ENCODE measurements at places on chromosomes 1 and 21.

- no peak for DNase-seq
Observed at GRCh38 chr1:167068761-167069160, 21.4 kb downstream of the GPA33 start.

DNA sequence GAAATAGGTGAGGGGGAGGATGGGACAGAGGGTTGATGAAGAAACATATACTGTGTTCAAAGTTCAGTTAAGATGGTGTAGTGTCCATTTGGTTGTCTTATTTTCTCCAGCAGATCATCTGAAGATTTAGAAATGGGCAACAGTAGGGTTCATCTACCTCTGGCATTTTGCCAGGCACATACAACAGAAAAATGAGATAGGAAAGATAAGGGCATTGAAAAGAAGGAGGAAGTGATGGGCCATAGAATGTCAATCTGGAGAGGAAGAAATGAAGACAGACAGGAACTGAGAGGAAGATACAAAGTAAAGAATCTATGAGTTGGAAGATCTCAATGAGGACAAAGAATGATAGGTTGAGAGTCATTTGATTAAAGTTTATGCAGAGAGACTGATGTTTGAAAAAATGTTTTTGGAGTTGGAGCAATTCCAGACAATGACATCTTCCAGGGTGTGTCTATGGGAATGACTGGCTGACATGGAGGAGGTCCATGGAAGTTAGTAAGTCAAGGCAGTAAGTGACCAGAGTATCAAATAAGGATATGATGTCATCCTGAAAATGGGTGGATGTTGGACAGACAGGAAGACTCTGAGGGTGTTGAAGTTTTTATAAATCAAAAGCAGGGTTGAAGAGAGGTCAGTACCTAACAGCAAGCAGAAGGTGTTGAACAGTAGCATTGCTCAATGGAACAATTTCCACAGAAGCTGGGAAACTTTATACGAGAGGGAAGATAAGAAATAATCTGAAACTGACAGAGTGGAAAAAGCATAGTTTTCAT lies 18.7 kb upstream of the CD55 start:
- no peak for DNase-seq

GRCh38 chr1:56566061-56566744 lies 13.2 kb downstream of the PLPP3 start:
- DNase-seq = no peak

- peak; percentile 84 for DNase-seq
Observed at GRCh38 chr1:176241385-176242015, 34.4 kb upstream of the COP1 start.

DNA sequence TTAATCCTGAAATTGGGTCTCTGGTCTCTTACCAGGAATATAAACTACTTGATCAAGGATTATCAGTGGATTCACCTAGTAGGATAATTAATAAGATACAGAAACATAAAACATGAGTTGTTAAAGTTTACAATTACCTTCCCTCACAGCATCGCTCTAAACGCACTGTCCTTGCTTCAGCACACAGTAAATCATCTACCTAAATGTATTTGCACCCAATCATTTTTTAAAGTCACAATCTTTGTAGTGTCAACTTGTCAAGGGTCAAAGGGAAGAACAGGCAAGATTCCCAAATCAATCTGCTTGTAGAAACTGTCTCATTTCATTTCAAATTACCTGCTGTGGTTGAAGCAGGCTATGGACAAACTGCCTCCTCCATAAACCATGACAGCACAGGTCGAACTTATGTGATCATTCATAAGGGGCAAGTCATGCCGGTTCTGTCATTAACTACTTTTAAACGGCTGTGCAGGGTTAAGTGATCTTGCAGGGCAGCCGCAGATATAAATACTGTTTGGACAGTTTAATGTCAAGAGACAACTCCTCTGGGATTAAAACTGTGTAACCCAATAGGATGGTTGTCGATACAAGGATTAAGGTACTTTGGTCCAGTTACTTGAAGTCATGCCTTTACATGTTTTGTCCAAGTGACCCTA lies 93.6 kb downstream of the ZNF281 start:
- no peak for DNase-seq

DNA sequence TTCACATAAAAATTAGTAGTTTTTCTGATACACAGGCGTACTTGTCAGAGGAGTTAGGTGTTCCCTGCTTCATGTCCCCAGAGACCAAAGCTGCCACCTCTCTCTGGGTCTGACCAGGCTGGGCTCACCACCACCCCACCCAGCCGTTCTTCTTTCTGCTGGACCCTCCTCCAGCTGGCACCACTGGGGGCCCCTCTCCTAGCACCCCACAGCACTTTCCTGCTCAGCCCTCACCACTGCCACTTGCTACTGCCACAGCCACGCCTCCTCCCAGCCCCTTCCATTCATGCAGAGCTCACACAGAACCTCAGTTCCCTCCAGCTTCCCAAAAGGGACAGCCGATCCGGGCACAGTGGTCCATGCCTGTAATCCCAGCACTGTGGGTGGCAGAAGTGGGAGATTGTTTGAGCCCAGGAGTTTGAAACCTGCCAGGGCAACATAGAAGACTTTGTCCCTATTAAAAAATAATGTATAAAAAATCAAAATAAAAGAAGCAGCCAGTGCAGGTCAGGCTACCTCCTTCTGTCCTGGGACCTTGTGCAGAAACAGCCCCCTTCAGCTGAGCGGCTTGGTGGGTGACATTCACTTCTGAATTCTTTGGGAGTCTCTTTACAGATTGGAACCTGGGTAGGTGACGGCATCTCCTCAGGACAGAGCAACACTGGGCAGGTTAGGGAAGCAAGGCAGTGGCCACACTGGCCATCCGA lies 208.3 kb downstream of the TOMM20 start:
- no peak for DNase-seq

DNA sequence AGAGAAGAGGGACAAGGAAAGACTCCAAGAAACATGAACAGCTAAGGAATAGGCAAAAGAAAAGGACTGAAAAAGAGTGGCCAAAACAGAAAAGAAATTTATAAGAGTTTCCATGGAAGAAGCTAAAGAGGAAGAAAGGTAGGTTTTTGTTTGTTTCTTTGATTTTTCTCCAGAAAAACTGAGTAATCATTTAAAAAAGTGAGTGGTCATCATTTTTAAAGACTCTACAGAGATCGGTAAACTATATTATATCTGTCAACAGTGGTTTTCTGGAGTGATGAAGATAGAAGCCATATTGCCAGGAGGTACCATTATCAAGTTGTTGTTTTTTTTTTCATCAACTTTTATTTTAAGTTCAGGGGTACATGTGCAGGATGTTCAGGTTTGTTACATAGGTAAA lies 202.4 kb downstream of the DNAH14 start:
- DNase-seq = no peak

DNA sequence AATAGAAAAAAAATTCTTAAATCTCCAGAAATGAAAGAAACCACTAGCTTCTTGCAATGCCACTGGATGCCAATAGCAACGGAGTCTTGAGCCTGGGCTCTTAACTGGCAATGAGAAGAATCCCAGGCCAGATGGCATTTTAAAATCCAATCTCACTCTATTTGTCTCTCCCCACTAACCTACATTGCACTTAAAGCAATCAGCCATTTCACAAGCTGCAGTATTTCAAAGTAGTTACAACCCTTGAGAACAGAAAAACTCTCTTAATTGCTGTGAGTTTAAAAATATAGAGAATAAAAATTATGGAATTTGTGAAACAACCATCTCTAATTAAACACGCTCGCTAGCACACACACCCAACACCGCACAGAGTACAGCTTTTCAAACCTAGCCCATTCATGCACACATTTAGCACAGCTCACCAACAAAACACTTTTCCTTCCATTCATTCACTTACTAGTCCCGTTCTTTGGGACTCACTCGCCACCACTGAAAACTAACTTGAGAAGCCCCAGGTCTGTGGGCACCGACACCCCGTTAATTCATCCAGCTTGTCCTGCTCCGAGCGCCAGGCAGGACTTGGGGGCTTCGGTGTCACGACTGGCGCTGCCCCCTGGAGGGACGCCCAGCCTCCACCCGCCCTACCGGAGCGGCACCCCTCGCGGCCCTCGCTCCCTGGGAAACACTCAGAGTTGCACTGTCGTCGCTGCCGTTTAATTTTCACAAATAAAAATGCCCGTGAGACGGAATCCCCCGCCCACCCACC lies 1.0 kb downstream of the DDAH1 start:
- DNase-seq = no peak

- peak; percentile 76 for DNase-seq
Observed at GRCh38 chr1:78650114-78650660, 556 bp downstream of the IFI44 start.

GRCh38 chr21:37119421-37120218 lies 46.6 kb downstream of the TTC3 start:
- no peak for DNase-seq

DNA sequence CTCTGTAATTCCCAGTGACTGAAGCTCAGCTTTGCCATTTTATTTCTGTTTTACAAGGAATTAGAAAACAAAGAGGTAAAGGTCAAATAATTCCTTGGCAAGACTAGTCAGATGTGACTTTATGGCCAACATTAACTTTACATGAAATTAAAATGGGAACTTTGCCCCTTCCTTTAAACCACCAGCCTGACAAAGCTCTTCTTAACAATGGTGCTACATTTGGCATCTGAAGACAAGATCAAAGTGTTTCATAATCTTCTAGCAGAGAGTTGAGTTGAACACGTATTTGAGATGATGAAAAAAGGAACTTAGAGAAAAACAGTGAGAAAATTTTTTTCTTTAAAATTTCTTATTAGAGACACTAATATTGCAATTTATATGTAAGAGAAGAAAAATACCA lies 193.8 kb downstream of the AK5 start:
- DNase-seq = peak; percentile 35

- no peak for DNase-seq
Observed at GRCh38 chr21:27734146-27734545, 767.3 kb upstream of the ADAMTS5 start.

GRCh38 chr1:36582066-36582755 lies 99.5 kb upstream of the CSF3R start:
- no peak for DNase-seq

DNA sequence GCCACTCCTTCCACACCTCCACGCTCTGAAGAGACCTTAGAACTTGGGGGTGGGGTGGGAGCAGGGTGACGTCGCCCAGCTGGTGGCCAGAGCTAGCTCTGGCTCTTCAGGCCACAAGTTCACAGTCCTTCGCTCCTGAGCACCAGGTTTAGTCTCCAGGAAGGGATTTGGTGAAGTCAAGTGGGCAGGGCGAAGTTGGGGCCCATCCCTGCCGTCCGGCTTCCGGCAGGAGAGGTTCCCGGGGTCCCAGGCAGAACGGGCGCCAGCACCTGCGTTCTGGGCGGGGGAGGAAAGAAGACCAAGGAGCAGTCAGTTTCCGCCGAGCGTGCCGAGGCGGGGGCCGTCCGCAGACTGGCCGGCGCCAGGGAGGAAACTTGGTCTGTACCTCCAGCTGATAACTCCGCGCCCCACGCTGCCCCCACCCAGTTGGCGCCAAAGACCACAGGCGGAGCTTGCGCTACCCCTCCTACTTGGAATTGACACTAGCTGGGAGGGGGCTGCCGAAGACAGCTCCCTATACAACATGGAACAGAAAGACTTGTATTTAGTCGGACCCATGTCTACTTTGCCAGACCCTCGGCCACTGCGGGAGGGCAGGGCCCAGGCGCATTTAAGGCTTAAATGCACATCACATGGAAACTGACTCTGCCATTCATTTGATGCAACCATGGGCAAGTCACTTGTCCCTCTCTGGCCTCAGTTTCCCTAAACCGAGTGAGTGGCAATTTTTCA lies 995 bp downstream of the ID3 start:
- DNase-seq = no peak

DNA sequence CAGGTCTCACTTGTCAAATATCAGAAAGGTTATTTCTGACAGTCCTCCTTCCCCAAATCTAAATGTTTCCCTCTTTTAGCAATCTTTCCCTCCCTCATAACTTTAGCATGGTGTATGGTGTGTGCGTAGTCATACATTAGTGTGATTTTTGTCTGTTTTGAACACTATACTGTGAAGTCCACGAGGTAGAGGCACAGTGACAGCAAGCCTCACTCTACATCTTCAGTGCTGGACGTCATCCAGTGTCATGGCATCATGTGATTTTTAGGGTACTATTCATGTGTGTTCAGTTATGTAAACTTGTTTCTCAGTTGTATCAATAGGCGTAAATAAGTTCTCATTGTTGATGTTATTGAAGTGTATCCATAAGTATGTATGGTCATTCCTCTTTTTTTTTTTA lies 39.1 kb downstream of the DYRK1A start:
- no peak for DNase-seq

- no peak for DNase-seq
Observed at GRCh38 chr1:86994061-86994460, 79.6 kb downstream of the HS2ST1 start.

GRCh38 chr1:66302815-66303214 lies 231.1 kb upstream of the SGIP1 start:
- DNase-seq = no peak

DNA sequence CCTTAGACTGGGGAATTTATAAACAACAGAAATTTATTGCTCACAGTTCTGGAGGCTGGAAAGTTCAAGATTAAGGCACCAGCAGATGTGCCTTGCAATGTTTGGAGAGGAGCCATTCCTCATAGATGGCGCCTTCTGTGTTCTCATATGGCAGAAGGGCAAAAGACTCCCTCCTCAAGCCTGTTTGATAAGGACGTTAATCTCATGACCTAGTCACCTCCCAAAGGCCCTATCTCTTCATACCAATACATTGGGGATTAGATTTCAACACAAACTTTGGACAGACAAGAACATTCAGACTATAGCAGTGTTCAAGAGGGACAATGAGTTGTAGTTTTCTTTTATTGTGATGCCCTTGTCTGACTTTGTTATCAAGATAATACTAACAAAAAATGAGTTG lies 34.3 kb downstream of the PSMG1 start:
- no peak for DNase-seq

- DNase-seq = peak; percentile 40
Observed at GRCh38 chr1:2927393-2928360, 93.6 kb upstream of the ACTRT2 start.

- no peak for DNase-seq
Observed at GRCh38 chr1:63128556-63128955, 193.8 kb upstream of the FOXD3 start.

GRCh38 chr1:198128533-198128932 lies 28.3 kb upstream of the NEK7 start:
- DNase-seq = peak; percentile 53

GRCh38 chr1:233750139-233750538 lies 136.2 kb downstream of the KCNK1 start:
- DNase-seq = no peak

- no peak for DNase-seq
Observed at GRCh38 chr1:38452246-38452645, 405.7 kb upstream of the POU3F1 start.

DNA sequence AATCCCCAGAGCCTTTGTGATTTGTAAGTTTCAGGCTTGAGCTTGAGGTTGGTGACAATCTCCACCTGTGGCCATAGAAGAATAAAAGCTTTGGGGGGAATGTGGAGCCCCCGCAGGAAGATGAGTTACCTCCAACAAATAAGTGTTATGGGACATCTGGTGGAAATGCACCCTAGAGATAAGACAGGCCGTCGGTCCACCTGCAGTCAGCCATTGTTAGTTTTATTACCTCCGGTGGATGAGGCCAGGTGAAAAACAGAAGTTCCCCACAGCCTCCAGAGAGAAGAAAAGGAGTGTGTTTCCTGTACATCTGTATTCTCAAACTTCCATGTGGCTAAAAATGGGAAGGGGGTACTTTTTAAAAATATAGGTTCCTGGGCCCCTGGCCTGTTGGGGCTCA lies 137.4 kb downstream of the KAZN start:
- DNase-seq = no peak

Measured in suppressor macrophage treated with lipopolysaccharide for 4 hours (primary cell).